ENCODE measurements at places on chromosomes 2 and 18.
A peak's percentile ranks its signal among the peaks of the same experiment; 100 is the strongest.

DNA sequence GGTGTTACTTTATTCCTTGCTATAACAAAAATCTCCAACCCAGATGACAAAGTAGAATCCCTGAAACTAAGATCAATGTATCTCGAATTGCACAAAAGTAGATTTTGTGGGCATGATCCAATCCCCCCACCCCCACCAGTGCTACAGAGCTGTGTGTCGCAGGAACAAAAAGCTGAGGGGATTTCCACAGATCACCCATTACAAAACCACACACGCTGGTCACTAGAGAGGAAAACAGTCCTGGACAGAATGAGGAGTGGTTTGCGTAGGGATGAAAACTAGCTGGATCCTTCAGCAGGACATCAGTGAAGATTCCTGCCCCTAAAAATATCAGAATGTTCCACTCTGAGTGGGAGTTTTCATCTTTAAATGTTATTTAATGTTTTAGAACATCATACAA lies 165.3 kb upstream of the STK17B start:
- DNase-seq: no peak

GRCh38 chr2:172782506-172783164 lies 47.0 kb downstream of the RAPGEF4 start:
- no peak for DNase-seq

GRCh38 chr2:107621186-107622165 lies 205.2 kb upstream of the RGPD4 start:
- DNase-seq: no peak

- no peak for DNase-seq
Observed at GRCh38 chr2:148501545-148501944, 143.0 kb upstream of the EPC2 start.

GRCh38 chr2:120406566-120406965 lies 60.6 kb downstream of the INHBB start:
- DNase-seq: no peak

GRCh38 chr2:228917220-228917619 lies 353.9 kb downstream of the PID1 start:
- DNase-seq: no peak

DNA sequence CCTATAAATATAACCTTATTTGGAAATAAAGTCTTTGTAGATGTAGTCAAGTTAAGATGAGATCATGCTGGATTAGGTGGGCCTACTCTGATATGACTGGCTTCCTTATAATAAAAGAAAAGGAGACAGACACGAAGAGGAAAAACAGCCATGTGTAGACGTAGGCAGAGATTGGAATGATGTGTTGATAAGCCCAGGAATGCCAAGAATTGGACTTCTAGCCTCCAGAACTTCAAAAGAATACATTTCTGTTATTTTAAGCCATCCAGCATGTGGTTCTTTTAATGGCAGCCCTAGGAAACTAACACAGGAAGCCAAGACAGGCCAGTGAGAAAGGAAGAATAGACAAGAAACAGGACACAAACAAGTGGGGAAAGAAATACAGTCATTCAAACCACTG lies 68.6 kb downstream of the NYAP2 start:
- no peak for DNase-seq

DNA sequence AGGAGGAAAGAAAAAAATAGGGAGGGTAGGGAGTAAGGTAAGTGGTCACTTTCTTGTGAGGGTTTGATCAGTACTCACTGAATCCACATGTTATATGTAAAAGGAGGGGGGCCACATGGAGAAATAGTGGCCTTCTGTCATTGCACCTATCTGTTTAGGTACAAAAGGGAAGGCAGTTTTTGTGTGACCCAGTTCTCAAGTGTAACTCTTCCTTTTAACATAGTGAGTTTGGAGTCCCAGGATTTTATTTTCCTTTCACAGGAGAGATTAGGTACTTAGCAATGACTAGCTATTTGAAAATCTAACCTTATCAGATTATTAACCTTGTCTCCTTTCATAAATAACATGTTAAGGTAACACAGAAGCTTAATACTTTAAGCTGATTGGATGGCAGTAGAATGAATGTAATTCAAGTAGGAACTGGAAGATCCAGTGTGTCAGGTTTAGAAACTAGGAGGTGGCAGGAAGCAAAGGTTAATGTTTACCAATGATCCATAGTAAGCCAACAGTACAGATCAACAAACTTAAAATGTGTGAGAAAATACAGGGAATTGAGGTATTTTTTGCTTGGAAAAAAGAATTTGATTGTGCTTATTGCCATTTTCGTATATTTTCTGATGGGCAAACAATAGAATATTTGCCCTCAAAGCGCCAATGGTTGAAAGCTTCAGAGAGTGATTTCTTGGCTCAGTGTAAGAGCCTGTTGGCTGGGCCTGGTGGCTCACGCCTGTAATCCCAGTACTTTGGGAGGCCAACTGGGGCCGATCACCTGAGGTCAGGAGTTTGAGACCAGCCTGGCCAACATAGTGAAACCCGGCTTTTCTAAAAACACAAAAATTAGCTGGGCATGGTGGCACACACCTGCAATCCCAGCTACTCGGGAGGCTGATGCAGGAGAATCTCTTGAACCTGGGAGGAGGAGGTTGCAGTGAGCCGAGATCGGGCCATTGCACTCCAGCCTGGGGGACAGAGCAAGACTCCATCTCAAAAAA lies 11.3 kb downstream of the HNMT start:
- no peak for DNase-seq

DNA sequence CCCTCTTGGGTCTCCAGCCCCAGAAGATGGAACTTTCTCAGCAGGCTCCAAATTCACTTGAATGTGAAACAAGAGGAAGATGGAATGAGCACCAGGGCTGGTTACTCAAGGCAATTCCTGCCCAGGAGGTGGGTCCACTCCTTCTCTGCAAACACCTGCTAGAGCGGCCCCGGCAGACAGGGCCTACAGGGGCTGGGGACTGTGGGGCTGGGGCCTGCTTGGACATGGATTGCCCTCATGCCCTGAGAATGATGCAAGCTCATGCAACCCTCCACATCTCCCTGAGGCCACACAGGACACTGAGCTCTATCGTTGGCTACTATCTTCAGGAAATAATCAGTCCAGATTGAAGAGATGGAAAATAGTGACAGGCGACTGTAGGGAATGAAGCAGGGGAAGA lies 39.1 kb downstream of the TFCP2L1 start:
- DNase-seq: no peak

DNA sequence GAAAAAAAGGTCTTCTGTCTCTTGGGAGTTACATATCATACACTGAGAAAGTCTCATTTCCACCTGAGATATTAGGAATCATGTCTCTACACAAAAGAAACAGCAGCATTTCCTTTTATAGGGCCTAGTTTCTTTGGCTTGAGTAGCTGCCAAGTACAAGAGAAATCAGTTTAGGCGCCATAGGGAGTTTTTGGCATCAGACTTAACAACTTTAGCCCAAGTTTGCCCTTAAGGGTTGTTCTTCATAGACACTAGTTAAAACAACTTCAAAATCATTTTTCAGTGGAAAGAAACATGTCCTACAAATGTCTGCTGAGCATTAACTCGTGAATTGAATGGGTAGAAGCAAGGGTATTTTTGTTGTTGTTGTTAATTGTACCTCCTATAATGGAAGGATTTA lies 587.0 kb upstream of the DSEL start:
- DNase-seq: no peak

- no peak for DNase-seq
Observed at GRCh38 chr18:3748086-3748485, 298.1 kb downstream of the TGIF1 start.

- no peak for DNase-seq
Observed at GRCh38 chr2:82411071-82411470, 2048.0 kb downstream of the SUCLG1 start.

DNA sequence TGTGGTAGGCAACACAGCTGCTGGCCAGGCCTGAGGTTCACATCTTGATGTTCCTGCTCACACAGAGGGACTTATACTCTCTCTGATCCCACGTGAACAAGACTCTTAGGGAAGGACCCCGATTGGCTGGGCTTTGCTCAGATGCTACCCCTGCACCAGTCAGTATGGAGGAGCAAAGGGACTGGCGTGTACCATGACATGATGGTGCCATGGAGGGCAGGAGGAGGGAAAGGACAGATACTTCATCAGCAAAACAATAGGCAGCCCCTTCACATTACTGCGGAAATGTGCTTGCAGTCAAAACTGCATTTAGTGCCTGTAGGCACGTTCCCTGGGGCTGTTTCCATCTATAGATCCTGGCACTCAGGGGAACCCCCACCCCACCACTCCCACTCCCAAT lies 42.7 kb downstream of the ZFP36L2 start:
- no peak for DNase-seq

- no peak for DNase-seq
Observed at GRCh38 chr2:72113847-72114692, 33.6 kb downstream of the CYP26B1 start.

DNA sequence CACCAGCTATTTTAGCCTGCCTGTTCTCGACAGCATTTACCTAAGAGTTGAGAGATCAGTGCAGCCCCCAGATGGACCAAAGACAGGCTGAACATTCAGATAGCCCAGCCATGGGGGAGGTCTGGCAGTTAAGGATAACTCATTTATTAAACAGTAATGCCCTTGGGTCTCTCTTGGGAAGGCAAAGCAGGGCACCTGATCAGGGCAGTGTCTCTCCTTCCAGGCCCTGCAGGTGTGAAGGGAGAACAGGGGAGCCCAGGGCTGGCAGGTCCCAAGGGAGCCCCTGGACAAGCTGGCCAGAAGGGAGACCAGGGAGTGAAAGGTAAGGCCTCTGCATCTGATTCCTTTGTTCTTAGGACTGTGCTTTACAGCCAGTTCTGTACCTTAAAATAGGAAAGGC lies 49.6 kb downstream of the MARCO start:
- DNase-seq: no peak

DNA sequence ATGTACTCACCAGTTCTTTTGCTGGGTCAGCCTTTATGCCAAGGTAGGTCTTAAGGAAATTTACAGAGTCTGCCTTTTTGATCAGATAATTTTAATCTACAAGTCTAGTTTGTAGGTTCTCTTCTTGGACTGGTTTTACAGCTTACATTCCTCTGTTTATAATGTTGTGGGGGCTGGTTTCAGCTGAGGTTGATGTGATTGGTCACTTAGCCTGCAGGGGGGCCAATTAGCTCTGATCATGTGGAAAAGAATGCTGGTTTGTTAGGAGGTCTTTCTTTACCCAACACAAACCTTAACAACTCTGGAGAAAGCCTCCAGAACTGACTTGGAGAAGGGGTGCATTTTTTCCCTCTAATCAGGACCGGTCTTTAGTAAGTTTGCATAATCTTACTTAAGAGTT lies at the start of gene KCNJ13:
Gene KCNJ13, minus strand, starts transcription at position 131 of the 400 bp plus-strand sequence. CDS start 5,203 bp downstream, outside the sequence.
- DNase-seq: no peak

DNA sequence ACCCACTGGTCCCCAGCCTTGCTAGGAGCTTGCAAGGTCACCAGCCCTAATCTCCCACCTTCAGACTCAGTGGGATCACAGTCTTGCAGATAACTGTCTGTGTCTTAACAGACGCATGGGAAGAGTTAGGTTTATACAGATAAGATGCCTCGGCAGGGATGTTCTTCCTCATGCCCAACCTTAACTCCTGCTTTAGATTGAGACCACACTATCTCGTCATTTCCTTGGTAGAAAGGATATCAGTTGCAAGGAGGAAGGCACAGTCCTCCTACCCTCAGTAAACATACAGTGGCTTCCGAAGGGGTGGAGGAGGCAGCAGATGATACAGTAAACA lies 7.2 kb downstream of the NT5DC4 start:
- no peak for DNase-seq

- peak; percentile 39 for DNase-seq
Observed at GRCh38 chr18:74623047-74623816, 25.6 kb downstream of the ZNF407 start.

GRCh38 chr2:16218161-16218560 lies 277.8 kb downstream of the MYCN start:
- DNase-seq: no peak

DNA sequence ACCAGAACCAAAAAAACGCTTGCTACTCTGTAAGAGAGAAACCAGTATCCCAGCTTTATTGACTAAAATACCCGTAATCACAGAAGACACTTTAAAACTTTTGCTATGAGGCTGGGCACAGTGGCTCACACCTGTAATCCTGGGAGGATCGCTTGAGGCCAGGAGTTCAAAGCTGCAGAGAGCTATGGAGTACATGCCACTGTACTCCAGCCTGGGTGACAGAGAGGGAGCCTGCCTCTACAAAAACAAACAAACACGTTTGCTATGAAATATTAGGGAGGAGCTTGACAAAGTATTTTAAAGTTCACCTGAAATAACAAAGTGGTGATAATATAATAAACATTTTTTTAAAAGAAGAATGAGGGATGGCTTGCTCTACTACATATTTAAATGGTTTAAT lies 28.5 kb upstream of the RIOK3 start:
- no peak for DNase-seq

DNA sequence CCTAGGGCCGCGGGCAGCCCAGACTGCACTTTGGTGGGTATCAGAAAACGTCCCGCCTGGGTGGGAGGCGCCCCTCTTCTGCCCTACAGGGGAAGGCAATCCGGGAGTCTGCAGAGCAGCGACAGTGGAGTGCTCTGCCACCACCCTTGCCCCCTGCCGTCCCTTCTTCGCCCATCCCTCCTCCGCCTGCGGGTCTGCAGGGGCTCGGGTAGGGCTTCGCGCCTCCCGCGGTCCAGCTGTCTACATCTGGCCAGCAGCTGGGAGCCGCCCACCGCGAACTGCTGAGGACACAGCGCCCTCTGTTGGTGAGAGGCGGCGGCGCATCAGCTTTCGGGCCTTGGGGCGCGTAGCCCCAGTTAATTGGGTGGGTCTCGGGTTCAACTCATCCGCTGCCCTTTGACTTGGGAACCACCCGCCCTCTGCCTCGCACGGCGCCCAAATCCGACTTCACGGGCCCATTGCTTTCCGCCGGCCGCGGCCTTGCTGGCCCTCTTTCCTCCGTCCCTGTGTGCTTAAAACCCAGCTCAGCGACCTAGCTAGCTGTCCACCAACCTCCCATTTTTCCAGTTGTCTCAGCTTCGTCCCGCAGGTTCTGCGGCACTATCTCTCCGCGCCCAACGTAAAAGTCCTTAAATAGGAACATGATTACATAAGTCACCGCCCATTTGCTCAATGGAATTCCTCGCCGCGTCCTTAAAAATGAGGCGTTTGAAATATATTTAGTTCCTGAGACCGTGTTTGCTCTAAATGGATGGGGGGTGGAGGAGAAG lies 17.6 kb downstream of the WNT10A start:
- DNase-seq: peak; percentile 88

DNA sequence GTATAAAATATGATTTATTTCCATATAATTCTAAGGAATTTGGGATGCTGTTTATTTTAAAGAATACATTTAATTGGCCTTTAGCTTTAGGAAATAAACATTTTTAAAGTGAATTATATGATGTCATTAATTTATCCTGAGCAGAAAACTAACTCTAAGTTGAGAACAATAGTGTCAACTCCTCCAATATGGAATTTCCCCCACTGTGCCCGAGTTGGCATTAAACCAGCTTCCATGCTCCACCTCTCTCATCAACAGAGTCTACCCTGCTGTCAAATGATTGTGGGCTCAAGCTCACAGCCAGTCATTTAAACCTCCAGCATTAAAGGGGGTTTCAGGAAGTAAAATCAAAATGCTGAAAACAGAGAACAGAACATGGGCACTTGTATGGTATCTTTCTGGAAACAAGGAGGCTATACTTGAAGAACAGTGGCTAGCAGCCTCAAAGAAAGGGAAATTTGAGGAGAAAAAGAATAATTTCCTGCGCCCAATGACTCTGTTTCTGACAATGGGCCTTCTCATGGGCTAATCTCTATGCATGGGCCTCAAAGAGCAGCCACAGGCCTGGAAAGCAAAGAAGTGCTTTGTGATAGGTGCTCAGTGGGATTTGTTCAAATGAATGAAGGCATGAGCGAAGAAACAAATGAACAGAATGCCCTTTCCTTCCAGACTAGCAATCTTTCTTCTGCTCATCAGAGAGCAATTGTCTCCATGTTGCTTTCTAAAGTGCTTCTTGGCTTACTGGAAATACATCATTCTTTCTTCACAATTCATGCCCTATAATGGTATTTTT lies 252.8 kb downstream of the MTX2 start:
- no peak for DNase-seq

GRCh38 chr2:217095511-217096205 lies 235.8 kb upstream of the TNP1 start:
- no peak for DNase-seq
